GOT3 (cell line): ENCODE measurements at places on chromosomes 3 and 15.

- no peak for DNase-seq
Observed at GRCh38 chr3:146384786-146385185, 84.6 kb downstream of the PLSCR2 start.

- no peak for DNase-seq
Observed at GRCh38 chr3:155342344-155342743, 48.9 kb upstream of the STRIT1 start.

DNA sequence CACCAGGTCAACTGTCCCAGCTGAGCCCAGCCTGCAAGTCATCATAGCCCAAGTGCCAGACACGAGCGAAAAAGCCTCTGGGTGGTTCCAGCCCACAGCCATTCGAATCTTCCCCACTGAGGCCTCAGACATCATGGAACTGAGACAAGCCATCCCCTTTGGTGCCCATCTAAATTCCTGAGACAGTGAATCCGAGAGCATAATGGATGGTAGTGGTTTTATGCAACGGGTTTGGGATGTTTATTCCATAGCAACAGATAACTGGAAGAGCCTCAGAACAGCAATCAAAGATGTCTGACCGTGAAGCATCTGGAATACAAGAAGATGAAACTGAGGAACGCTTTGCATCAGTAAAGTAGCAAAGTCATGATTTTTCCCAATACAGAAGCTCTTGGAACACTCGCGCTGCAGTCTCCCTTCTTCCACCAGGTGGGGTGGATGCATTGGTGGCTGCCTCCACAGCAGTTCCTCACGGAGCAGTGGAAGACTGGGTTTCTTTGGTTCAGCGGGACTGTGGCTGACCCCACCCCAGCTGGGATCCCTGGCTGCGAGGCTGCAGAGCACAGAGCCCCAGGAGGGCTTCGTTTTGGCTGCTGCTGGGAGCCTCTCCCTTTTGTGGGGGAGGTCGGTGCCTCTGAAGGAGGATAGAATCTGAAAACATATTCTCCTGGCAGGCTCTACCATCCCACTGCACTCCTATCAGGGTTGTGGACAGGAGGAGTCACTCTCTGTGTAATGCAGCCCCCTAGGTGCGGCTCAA is 26.4 kb upstream of the PDE8A start:
- no peak for DNase-seq

GRCh38 chr3:76565496-76566210 is 474.2 kb upstream of the ROBO2 start:
- no peak for DNase-seq
